A549 treated with Hydrocortisone at 1 μM for 4 hours (cell line): ENCODE measurements at places on chromosomes 2 and 18. TPM values are rescaled to one million over a fixed set of nuclear protein-coding genes. Genes with fewer than 3 reads are reported as not detected.

RESP18 gene
- not detected in 5 replicates for total RNA-seq

REG1B gene
- total RNA-seq = not detected in 5 replicates

KCNJ3 gene
- not detected in 5 replicates for total RNA-seq

LOXHD1 gene
- not detected in 5 replicates for total RNA-seq
